ENCODE measurements at places on chromosomes 12 and 14. TPM values are rescaled to one million over a fixed set of nuclear protein-coding genes. Genes with fewer than 3 reads are reported as not detected.

The PKP2 gene
- total RNA-seq: 2.1 TPM

- no peak for DNase-seq
Observed at GRCh38 chr14:36901861-36902260, 240.2 kb downstream of the PAX9 start.

The PXN gene
- total RNA-seq: 79.9 TPM

The RABGGTA gene
- total RNA-seq: 30.8 TPM

- DNase-seq: no peak
Observed at GRCh38 chr12:41466802-41467201, 278.7 kb downstream of the PDZRN4 start.

DNA sequence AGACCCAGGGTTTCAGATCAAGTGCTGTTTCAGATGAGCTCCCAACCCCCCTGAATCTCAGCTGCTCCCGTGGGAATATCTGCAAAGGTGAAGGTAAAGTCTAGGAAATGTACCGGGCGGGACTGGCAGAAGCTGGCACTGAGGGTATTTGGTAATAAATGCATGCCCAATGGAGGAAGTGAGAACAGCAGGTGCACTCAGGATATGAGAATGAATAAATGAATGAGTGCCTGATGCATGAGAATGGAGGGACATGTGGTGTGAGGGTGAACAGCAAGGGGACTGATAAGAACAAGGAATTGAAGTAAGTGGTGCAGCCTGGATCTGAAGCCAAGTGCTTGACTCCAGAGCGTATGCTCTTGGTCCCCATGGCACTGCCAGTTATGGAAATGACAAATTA, 11.6 kb downstream of the RAPGEF3 start:
- DNase-seq: no peak

The SYT10 gene
- total RNA-seq: not detected

The SLC25A47 gene
- total RNA-seq: not detected

DNA sequence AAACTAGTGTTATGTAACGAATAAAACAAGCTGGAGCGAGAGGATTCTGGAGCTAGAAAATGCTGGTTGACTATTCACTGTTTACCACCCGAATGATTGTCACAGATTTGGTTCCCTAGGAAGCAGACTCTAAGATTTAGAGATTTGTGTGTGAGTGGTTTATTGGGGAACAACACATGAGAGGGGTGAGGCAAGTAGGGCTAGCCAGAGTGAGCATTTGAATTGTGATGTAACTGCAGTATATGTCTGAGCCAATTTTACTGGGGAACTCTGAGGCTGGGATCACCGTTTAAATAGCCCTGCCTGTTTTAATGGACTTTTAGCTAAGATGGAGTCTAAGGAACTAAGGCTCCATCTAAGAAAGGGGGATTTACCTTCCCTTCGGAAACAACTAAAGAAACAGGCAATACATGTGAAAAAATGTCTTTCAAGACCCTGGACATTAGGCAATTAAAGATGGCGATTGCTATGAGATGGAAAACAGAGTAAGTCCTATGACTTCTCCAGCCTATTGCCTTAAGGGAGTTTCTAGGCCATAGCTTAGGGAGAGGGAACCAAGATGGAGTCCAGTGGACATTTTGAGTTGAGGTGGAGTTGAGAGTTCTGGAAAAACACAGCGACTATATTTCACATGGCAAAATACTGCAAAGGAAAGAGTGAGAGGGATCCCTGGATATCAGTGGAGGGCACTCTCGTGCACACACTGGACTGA, 6.3 kb downstream of the MGP start:
- DNase-seq: no peak

GRCh38 chr14:77364146-77364545, 12.7 kb downstream of the TMED8 start:
- DNase-seq: no peak

DNA sequence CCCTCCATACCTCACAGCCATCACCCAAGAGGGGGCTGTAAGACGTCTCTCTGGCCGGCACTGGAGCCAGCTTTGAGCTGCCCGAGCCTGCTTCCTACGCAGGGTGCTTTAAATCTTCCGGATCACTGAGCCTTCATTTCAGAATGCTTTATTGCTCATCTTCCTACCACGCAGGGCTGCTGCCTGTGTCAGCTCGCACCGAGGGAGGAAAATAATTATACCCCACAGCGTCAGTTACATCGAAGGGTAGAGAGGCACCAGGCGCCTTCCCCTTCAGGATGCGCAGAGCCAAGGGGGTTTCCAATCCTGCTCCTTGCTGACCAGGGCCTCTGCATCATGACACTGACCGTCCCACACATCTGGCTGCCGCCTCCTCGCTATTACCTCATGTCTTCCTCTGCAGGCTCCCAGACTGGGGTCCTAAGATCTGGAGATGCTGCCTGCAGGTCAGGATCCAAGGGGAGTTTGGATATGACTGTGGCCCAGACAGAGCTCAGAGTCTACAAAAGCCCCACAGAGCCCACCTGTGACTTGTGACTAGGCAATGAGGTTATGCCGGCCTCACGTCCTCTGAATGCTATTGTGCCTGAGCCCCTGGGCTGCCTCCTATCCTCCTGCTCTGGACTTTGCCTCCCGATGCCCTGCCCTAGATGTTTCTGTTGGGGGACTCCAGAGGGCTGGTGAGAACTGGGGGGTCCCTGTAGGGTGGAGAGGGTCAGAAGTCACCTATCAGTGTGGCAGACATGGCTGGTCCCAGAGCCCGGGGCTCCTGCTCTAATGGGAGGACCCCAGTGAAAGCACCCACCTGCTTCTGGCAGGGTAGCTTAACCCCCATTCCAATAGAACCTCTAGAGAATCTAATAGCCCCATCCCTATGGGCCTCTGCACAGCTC, 220.3 kb upstream of the RTL1 start:
- peak; percentile 72 for DNase-seq

The AGAP2 gene
- total RNA-seq: 2.6 TPM

GRCh38 chr14:105168093-105168420, 519 bp downstream of the JAG2 start:
- DNase-seq: no peak

The WNT1 gene
- not detected for total RNA-seq

The GUCY2C gene
- total RNA-seq: not detected

DNA sequence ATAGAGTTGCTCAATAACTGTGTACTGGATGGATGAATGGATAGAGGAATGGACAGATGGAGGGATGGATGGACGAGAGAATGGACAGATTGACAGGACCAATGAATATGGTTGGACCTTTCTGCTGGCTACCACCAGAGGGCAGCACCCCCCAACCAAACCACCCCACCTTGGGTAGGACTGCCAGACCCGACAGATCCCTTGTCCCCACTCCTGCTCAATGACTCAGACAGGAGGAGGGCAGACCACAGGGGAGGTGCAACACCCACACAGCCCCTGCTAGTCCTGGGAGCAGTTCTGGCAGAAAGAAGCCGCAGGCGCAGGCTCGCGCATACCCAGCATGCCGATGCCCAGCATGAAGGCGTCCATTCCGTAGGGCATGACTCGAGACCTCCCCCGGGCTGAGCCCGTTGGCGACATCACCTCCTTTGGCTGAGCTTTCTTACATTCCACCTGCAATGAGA, 12.4 kb downstream of the MSI1 start:
- DNase-seq: peak; percentile 94

- DNase-seq: no peak
Observed at GRCh38 chr12:34030591-34030990, 8.3 kb downstream of the ALG10 start.

DNA sequence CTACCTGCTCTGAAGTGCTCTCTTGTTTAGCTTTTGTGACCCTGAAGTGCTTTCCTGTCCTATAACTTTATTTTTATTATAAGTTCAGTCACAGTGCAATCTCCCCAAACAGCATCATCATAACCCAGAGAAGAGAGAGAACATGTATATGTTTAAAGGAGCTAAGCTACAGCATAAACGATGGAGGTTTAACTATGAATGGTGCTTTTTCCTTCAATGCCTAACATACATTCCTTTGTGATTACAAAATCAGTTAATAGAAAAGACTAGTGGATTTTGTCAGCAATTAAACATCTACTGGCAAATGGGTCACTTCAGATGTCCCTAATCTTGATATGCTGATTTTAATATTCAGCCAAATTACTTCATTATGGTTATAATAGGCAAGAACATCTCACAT, 46.4 kb downstream of the ZFYVE21 start:
- DNase-seq: no peak

The LTB4R2 gene
- 12.5 TPM for total RNA-seq

DNA sequence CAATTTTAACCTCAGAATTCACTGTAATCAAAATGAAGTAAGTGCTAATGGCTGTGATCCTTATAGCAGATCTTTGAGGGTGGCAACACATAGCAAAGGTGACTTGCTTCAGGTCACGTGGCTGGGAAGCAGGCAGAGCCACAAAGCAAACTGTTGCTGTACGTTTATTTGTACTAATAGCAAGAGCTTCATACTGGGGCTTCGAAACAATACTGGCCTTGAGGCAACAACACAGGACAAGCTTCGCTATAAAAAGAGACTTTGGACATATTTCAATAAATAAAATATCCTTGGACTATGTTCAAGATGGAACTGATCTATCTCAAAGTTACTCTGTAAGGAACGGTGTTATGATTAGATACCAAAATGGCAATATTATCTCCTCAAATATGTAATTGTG, 44.6 kb downstream of the MSRB3 start:
- no peak for DNase-seq

DNA sequence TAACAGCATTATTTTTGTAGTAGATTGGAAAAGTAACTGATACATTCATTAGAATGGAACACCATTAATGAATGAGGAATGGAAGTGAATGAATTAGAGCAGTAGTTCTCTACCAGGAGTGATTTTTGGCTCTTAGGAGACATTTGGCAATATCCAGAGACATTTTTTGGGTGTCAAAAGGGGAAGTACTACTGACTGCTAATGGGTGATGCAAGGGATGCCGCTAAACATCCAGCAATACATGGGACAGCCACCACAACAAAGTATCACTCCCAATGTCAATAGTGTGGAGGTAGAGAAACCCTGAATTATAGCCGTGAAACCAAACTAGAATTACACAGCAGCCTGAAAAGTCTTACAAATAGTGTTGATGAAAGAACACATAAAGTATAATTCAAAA, 1.5 kb downstream of the CHURC1 start:
- no peak for DNase-seq

- DNase-seq: no peak
Observed at GRCh38 chr14:21022686-21023085, 2.2 kb downstream of the NDRG2 start.

DNA sequence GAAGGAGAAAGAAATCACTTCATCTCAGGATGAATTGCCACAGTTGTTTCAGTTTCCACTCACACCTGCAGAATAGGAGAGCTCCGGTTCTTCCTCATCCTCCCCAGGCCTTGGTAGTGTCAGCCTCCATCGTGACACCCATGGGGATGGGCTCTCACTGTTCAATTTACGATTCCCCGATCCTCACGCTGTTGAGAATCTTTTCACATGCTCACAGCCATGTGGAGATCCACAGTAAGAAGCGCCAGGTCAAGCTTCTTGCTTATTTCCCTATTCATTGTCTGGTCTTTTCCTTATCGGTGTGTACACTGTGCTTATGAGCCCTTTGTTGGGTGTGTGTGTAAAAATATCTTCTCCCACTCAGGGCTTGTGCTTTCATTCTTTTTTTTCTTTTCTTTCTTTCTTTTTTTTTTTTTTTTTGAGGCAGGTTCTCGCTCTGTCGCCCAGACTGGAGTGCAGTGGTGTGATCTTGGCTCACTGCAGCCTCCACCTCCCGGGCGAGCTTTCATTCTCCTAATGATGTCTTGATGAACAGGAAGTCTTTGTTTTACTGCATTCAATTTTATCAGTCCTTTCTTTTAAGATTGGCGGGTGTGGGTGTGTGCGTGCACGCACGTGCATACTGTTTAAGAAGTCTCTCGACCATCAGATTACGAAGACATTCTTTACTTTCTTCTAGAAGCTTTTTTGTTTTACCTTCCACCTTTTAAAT, 21.5 kb downstream of the RIN3 start:
- DNase-seq: no peak

DNA sequence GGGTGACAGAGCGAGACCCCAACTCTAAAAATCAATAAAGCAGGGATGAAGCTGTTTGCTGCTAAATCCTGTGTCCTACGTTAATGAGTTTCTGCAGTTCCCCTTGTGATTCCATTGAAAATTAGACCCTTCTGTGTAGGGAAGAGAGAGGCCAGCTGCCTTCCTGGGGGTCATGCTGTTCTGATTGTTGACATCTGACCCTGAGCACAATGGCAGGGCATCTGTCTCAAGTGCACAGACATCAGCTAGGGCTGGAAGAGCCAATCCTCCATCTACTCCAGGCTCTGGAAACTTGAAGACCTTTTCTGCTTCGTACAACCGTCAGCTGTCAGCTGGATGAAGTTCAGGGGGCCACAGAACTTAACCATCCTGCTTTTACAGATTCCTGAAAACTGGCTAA, 10.1 kb downstream of the FBXL14 start:
- DNase-seq: no peak

DNA sequence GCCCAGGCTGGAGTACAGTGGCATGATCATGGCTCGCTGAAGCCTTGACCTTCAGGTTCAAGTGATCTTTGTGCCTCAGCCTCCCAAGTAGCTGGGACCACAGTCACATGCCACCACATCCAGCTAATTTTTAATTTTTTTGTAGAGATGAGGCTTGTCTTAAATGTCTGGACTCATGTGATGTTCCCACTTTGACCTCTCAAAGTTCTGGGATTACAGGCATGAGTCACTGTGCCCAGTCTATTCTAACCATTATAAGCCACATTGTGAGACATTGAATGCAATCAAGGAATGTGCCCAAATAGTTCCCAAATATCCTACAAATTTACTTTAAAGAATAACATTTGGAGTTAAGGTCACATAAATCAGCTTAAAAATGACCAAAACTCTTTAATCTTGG, 130.7 kb upstream of the ARID2 start:
- DNase-seq: no peak

- DNase-seq: no peak
Observed at GRCh38 chr12:78916845-78917480, 52.4 kb downstream of the SYT1 start.

- DNase-seq: no peak
Observed at GRCh38 chr12:68538726-68539614, 71.7 kb upstream of the RAP1B start.

GRCh38 chr12:62792236-62792870, 142.6 kb downstream of the PPM1H start:
- DNase-seq: no peak

GRCh38 chr12:105334582-105334981, 4.1 kb downstream of the C12orf75 start:
- DNase-seq: no peak

The LRP1 gene
- total RNA-seq: 591 TPM

The SSTR1 gene
- not detected for total RNA-seq

GRCh38 chr12:122523846-122524718, 2.7 kb downstream of the RSRC2 start:
- no peak for DNase-seq

GRCh38 chr14:50242566-50243310, 11.4 kb upstream of the SOS2 start:
- no peak for DNase-seq

The ALG10 gene
- 6.9 TPM for total RNA-seq

The LMNTD1 gene
- total RNA-seq: not detected

The GNPTAB gene
- 25.8 TPM for total RNA-seq

DNA sequence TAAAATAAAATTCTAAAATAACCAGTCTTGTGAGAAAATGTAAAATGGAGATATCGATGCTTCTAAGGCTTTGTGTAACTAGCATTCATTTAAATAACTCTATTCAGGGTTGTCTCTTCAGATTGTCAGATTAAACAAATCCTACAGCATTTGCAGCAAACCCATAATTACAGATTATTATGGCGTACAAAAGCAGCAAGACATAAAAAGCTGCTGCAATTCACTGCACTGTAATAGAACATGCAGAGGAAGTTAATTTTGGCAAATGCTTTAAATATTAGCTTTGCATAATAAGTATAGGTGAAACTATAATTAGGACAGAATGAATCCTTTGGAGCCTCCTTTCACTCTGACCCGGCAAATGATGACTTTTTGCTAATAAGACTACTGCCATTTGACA, 98.3 kb downstream of the INSM2 start:
- no peak for DNase-seq

Measured in osteocyte (in vitro differentiated cells).